ENCODE measurements at places on chromosomes 1 and 21.

DNA sequence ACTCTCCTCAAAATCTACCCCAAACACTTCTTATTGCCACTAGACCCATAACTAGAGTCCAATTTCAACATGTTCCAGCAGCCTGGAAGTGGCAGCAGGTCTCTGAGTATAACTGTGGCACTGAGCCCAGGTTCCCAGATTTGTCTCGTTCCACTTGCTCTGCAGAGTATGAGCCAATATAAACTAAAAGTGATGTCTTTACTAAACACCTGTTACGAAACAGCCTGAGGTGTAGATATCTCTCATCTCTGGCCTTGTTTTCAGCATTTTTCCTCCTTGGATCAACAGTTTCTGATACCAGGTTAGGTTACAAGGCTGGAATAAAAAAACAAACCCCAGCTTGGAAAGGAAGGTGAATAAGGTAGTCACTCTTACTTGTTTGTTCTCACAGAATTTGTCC is 25.2 kb upstream of the PRDX6 start:
- no peak for DNase-seq

DNA sequence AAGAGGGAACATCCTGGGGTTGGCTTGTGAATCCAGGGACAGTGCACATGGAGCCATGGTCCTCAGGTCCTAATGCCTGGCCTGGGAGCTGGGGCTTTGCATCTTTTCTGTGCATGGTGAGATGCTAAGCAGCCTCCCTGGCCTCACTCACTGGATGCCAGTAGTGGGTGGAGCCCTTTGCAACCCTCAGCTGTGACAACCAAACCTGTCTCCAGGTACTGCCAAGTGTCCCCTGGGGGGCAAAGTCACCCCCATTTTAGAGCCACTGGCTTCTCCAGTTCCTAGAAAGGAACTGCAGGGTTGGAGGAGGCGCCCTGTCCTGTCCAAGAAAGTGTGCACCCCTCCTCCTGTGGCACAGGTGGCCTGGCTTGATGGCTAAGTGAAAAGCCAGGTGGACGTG is 44.6 kb upstream of the GRIK3 start:
- DNase-seq, result no peak

GRCh38 chr21:17848228-17848627 is 29.1 kb upstream of the C21orf91 start:
- DNase-seq, result no peak

GRCh38 chr1:179142889-179143299 is 61.0 kb downstream of the TOR3A start:
- no peak for DNase-seq

GRCh38 chr1:73593364-73593763 is 604.6 kb downstream of the LRRIQ3 start:
- DNase-seq, result no peak

DNA sequence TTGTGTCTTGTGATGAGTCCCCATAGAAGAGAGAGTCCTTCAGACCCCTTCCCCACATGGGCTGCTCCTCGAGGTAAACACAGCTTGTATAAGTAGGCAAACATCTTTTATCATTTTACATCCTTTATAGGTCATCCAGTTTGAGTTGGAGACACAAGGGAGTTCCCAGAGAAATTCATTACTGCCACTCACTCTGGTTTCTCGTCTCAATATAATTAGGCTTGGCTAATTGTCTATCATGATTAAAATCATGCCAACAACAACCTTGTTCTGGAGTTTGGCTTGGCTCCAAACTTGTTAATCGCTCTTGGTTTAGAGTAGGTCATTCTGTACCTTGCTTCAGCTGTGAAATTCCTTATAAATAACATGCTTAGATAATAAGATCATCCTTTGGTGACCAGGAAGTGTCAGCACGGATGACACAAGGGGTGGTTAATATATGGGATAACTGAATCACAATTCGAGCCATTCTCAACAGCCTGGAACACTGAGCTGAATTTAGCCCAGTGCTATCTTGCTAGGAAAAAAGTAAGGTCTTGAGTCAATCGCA is 70.7 kb upstream of the DAB1 start:
- DNase-seq, result no peak

GRCh38 chr1:64874666-64875065 is 91.7 kb downstream of the JAK1 start:
- DNase-seq, result no peak

DNA sequence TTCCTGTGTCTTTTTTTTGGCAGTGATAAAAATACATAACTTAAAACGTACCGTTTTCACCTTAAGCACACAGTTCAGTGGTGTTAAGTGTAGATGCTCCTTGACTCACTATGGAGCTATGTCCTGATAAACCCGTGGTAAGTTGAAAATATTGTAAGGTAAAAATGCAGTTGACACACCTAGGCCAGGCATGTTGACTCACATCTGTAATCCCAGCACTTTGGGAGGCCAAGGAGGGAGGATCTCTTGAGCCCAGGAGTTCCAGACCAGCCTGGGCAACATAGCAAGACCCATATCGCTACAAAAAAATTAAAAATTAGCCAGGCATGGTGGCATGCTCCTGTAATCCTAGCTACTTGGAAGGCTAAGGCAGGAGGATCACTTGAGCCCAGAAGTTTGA is 73.6 kb upstream of the COG2 start:
- DNase-seq, result no peak

GRCh38 chr1:25958465-25958864 is 39.4 kb downstream of the PAFAH2 start:
- no peak for DNase-seq

DNA sequence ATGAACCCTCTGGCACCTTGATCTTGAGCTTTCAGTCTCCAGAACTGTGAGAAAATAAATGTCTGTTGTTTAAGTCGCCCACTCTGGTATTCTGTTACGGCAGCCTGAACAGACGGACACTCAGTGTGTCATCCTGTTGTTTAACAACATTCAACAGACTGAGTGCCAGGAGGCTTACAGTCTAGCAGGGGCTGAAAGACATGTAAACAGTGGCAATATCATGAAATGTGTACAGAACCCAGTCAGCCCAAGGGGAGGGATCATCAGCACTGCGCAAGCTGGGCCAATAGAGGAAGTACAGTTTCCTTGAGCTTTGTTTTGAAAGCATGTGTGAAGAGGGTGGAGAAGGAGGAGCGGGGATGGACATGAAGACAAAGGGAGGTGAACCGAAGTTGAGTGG is 13.6 kb downstream of the DIP2A start:
- no peak for DNase-seq

DNA sequence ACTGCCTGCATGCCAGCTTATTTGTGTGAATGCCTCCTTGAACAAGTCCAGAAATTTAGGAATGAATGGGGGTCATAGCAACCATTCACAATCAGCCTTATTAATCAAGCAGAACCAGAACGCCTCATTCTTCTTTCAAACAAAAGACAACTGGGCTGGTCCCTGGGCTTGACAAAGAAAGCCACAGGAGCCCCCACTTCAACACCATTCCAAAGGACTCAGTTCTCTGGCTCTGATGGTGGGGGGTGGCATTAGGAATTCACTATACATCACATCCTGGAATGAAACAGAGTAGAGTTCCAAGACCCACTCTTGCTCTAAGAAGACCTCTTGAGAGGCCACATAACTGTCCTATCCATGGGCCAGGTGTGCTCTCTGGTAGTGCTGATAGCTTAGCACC is 186.6 kb upstream of the ST6GALNAC5 start:
- no peak for DNase-seq

GRCh38 chr1:42168763-42169162 is 4.2 kb upstream of the GUCA2A start:
- no peak for DNase-seq

DNA sequence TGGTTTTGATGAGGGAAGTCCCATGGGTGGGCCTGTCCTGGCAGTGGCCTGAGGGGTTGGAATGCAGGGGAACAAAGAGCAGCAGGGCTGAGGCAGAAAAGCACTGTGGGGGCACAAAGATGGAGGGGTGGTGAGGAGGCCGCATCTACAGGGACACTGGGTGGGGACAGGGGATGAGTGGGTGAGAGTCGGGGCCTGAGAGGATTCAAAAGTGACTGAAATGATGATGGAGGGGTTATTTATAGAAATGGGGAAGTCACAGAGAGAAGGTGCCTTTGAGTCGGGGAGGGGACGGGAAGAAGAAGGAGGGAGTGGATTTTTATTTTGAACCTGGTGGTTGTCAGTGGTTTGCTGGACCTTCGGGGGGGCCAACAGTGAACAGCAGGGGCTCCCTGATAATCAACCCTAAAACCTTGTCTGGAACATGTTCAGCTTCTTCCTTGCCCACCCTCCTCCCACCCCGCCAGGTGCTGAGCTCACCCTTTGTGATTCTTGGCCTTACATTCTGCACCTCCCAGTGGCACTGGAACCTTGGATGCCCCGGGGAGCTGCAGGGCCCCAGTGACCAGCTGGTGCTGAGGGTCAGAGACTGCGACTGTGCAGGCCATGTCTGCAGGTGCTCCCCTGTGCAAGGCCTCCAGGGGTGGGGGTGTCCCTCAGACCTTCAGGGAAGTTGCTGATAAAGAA is 42.9 kb downstream of the IER5 start:
- no peak for DNase-seq

- no peak for DNase-seq
Observed at GRCh38 chr1:206666954-206667665, 17.6 kb upstream of the MAPKAPK2 start.

DNA sequence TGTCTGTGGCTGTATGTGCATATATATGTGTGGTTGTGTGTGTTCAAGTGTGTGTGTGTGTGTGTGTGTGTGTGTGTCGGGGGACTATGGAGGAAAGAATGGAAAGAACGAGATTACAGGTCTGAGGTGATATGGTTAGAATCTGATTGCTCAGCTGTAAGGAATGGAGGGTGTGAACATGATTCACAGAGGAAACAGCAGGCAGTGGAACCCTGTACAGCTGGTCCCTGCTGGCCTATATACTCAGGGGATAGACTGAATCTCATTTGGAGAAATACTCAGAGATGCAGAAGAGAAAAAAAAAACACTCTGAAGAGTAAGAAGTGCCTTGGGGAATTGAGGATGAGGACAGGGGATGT is 180.1 kb upstream of the ESRRG start:
- DNase-seq, result no peak

DNA sequence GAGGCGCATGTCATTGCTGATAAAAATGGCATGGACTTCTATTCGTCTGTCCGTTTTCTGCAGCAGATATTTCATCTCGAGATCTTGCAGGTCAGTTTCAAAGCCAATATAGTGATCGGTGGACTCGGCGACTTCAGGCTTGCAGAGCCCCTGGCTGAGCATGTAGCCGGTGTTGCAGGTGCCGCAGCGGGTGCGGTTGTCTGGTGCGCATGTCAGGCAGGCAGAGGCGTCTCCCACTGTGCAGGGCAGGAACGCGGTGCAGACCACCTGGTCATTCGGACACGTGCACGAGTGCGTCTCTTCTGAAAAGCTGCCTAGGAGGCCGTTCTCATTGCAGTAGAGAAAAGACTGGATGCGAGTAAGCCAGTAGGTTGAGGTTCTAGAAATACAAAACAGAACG is 378.9 kb downstream of the BRINP3 start:
- no peak for DNase-seq

DNA sequence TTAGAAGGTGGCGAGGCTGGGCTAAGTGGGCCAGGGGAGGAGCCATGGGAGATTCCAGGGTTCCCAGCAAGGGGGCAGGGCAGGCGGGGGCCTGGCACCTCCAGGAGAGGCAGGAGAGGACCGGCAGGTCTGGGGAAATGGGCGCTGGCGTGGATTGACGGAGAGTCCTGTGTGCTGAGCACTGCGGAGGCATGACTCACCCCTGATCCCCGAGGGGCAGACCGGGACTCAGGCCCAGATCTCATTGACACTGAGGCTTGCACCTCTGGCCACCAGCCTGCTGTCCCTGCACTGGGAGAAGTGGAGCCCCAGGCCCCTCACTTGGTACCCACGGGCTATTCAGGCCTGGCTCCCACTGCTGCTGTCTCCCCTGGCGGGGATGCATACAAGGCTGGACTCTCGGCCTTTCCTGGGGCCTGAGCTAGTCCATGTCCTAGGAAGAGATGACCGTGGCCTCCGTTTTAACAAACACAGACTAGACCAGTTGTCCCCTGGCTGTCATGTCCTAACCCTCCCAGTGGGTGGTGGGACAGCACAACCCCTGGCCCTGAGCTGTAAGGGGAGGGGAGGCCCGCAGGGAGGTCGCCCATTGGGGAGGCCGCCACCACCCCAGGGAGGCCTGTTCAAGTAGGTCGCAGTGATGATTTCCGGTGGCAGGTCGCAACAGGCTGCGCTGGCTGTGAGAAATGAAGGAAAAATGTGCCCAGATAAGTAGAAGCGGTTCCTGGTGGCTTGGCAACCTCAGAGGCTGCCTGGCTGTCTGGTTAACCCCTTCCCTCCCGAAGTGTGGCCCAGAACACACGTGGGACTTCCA is 39.7 kb downstream of the RIPK4 start:
- DNase-seq, result no peak

GRCh38 chr1:246785494-246786111 is 61.4 kb downstream of the SCCPDH start:
- DNase-seq, result no peak

GRCh38 chr1:211133393-211133835 is 534 bp downstream of the KCNH1 start:
- DNase-seq, result no peak

GRCh38 chr1:157658571-157658970 is 42.0 kb downstream of the FCRL3 start:
- DNase-seq, result no peak

GRCh38 chr1:168974611-168975010 is 131.9 kb upstream of the ATP1B1 start:
- no peak for DNase-seq

- no peak for DNase-seq
Observed at GRCh38 chr21:26457817-26458216, 115.3 kb downstream of the CYYR1 start.

DNA sequence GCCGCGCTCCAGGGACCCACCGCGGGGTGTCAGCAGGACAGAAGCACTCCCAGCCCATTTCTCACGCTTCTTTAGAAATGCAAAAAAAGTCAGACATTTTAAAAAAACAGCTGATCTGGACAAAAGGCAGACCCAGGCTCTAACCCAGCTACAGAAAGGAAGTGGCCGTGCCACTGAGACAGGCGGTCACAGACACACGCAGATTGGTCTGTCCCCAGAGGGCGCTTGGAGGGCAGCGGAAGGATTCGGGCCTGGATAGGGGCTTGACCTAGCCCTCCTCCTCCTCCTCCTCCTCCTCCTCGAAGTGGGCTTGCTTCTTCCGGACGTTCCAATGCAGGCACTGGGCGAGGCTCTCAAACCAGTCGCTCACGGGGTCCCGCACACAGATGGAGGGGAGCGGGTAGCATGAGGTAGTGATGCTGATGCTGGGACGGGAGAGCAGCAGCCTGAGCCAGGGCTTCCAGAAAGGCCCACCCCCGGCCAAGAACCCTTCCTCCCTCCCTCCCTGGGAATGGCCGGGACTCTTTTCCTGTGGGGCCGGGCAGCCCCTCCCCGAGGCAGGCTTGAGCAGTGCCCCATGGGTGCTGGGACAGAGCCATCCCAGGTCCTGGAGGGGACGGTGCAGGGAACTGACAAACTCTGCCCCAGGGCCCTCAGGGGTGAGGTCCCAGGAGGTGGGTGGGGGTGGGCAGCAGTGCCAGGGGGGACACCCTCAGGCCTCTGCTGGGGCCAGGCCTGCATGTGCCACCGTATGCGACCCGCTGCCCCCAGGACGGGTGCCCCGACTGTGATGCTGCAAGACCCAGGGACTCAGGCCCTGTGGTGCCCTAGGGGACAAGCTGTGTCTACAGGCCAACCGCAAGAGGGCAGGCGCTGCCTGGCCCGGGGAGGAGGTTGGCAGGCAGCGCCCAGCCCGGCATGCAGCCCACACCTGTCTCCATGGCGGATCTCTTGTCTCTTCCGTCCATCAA is 25.3 kb downstream of the NADK start:
- DNase-seq, result no peak
